ENCODE measurements at places on chromosomes 4 and X. TPM values are rescaled to one million over a fixed set of nuclear protein-coding genes. Genes with fewer than 3 reads are reported as not detected.

XG gene
- total RNA-seq: 0.19 TPM

POU4F2 gene
- total RNA-seq: not detected

ATOH1 gene
- total RNA-seq: not detected

TMEM255A gene
- 0.97 TPM for total RNA-seq

CETN2 gene
- 25.1 TPM for total RNA-seq

CYP2U1 gene
- total RNA-seq: 7.1 TPM

HSD17B13 gene
- 0.22 TPM for total RNA-seq

NMU gene
- total RNA-seq: not detected

CSAG3 gene
- not detected for total RNA-seq

USP17L25 gene
- not detected for total RNA-seq

PAGE4 gene
- not detected for total RNA-seq

HTRA3 gene
- total RNA-seq: 131 TPM

IL1RAPL1 gene
- 4.0 TPM for total RNA-seq

ATP2B3 gene
- total RNA-seq: not detected

All from Right ventricle myocardium inferior (tissue), 1 donor.